ENCODE measurements at places on chromosomes 12 and 14.

DNA sequence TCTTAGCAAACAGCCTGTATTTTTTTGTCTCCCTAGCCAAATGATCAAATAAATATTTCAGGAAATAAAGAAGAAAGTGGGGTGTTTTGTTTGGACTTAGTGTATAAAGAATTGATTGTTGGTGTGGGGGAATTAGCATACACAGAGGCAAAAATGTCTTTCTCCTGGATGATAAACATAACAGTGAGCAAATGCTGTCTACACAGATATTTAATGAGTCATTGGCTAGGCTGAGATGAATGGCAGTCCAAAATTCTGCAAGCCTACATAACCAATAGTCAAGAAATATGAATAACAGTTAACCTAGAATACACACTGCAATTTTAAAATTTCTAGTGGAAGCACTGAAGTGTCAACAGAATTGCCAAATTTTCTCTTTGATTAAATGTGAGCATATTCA is 35.8 kb downstream of the MYF5 start:
- no peak for DNase-seq

- DNase-seq = no peak
These were observed 49.5 kb downstream of the ATP2A2 start for GRCh38 chr12:110330544-110330943.

DNA sequence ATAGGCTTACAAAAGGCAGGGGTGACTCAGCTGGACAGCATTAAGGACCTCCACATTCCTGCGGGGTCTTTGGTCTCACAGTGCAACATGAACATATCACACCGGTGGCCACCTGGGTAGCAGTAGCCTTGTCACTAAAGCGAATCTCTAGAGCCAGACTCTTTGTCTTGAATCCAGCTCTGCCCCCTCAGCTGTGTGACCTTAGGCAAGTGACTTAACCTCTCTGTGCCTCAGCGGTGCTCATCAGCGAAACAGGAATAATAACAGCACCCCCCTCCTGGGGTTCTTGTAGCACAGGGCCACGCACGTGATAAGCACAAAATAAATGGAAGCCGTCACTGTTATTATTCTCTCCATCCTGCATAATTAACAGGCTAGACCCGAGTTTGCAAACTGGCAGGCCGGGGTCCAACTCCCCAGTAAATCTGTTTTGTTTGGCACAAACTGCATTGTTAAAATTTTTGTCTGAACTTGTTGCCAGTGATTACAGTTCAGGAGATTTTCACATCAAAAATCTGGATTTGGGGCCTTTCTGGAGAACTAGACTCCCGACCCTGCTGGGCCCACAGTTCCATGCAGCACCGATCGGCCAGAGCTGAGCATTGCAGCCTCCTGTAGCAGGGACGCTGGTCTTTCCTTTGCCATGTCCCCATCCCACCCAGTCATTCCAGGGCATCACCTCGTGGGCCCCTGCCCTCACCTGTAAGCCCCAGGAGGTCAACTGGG is 174.8 kb downstream of the PHETA1 start:
- DNase-seq = no peak

- DNase-seq = no peak
These were observed 7.3 kb upstream of the MRPL42 start for GRCh38 chr12:93460003-93460402.

DNA sequence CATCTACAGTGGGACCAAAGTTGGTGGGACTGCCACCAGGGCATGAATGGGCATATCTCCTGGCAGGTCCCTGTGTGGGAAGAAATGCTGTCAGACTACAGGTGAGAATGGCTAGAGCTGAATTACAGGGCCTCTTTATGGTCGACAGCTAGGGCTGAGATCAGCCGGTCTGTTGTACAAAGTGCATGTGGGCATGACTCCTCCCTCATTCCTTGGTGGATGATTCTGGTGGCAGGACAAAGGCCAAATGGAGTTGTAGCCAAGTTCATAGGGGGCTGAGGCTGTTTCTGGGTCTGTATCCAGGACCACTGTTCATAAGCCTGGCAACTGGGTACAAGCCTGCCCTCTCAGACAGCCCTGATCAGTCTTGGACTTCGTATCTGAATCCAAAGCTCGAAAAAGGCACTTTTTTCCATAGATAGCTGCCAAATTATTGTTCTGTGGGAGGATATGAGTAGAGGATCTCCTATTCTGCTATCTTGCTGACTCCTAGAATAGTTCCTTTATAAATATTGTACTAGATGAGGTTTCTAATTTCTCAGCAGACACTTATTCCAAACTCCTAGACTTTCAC is 460.8 kb downstream of the TMEM117 start:
- no peak for DNase-seq

DNA sequence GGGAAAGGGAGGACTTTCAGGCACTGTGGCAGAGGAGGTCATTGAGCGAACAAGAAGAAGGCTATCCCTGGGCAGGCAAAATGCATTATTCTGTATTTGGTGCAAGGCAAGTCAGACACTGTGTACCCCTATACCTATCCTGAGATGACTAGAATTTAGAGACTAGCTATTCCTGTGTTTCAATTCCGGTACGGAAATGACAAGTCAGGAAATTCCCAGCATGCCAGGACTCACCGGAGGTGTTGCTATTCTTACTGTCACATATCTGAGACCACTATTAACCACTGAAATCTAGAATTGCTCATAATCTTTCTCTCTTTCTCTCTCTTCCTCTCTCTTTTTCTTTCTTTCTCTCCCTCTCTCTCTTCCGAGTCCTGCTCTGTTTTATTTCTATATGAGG is 297.1 kb downstream of the PDZRN4 start:
- no peak for DNase-seq
